ENCODE measurements at places on chromosomes 11 and 22.
A peak's percentile ranks its signal among the peaks of the same experiment; 100 is the strongest.

DNA sequence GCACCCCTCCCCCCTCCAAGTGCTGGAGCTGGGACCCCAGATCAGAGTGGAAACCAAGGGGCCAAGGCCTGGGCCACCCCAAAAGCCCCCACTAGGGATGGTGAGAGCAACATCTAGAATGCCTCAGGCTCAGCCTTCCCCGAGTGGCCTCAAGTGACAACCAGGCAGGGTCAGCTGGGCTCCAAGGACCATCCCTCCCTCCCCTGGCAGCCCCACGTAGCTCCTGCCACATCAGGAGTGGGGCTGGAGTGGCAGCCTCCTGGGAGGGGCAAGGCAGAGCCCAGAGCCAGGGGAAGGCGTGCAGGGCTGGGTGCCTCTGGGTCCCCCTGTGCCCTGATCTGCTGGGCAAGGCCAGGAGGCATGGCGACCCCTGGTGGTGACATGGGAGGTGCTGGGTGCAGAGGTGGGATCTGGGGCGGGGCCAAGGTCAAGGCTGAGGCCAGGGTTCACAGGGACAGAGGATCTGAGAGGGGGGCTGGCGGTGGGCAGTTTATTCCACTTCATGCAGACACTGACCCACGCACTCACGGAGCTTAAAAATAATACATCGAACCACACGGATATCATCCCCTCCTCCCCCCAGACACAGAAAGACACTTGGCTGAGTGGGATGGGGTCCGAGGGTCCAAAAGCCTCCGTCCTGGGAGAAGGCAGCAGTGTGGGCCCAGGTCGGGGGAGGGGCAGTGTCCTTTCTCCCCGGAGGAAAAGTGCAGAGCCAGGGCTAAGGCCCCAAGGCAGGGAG is 15.8 kb upstream of the EHD1 start:
- DNase-seq, result peak; percentile 94

- DNase-seq, result no peak
These were observed 709 bp downstream of the FTH1 start for GRCh38 chr11:61966734-61967115.

DNA sequence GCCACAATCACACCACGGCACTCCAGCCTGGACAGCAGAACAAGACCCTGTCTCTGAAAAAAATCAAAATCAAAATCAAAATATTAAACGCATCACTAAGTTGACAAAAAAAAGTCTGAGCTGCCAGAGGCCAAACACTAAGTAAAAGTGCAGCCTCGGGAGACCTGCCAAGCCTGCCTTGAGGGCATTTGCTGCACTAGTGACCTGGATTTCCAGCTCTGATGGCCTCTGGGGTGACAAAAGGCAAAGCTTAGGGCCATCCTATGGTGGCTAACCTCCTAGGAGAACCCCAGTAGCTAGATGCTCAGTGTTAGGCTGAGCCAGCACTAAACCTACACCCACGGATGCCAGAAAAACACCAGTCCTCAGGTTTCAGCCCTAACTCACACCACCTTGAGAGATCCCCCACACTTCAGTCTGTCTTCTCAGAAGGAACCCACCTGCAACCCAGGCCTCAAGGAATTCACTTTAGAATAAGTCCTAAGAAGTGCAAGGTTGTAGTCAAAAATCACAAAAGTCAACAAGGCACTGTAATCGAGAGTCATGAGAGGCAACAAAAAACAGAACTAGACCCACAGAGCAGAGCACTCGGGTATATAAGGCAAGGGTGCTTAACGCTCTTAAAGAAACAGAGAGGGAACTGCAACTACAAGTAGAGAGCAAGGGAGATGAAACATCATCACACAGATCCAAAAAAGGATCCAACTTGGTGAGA is 28.6 kb downstream of the GNB1L start:
- no peak for DNase-seq

- DNase-seq, result no peak
These were observed 179.1 kb upstream of the ISX start for GRCh38 chr22:34886812-34887211.

GRCh38 chr22:50713571-50714056 is 24.4 kb upstream of the ACR start:
- no peak for DNase-seq

GRCh38 chr22:42901790-42902508 is 44.9 kb upstream of the ARFGAP3 start:
- no peak for DNase-seq

- no peak for DNase-seq
These were observed 25.1 kb upstream of the PLAAT3 start for GRCh38 chr11:63639199-63639832.

- no peak for DNase-seq
These were observed 8.5 kb downstream of the BATF2 start for GRCh38 chr11:64987998-64988854.
